Stimulated activated CD8-positive, alpha-beta memory T cell treated with anti-CD3 and anti-CD28 coated beads, Interleukin-12 subunit alpha, Interleukin-12 subunit beta, amount 100 ng/mL, for 1 hour (primary cell): ENCODE measurements at places on chromosomes 11 and 22.
A peak's percentile ranks its signal among the peaks of the same experiment; 100 is the strongest.

- DNase-seq: no peak
Observed at GRCh38 chr11:102177974-102178631, 67.9 kb downstream of the YAP1 start.

DNA sequence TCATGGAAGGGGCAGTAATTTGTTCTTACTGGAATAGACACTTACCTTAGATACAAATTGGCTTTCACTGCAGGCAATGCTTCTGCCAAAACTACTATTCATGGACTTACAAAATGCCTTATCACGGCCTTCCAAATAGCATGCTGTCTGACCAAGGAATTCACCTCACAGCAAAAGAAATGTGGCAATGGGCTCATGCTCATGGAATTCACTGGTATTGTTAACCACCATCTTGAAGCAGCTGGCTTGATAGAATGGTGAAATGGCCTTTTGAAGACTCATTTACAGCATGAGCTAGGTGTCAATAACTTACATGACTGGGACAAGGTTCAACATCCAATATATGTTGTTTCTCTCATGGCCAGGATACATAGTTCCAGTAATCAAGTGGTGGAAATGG lies 21.9 kb downstream of the OR5B21 start:
- no peak for DNase-seq

DNA sequence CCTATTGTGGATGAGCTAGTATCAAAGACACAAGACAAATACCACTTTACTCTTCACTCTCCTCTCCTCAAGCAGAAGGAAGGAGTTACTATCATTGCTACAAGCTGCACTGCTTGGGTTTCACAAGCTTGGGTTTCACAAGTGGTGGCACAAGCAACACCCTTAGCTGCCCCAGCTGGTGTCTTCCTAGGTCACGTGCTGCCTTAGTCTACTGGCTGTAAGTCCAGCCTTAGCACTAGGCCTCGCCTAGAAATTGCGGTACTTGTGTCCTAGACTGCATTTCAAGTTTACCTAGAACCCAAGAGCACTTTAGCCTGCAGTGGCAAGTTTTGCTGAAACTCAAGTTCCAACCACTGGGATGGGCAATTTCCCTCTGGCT lies 86.6 kb downstream of the EHF start:
- no peak for DNase-seq

DNA sequence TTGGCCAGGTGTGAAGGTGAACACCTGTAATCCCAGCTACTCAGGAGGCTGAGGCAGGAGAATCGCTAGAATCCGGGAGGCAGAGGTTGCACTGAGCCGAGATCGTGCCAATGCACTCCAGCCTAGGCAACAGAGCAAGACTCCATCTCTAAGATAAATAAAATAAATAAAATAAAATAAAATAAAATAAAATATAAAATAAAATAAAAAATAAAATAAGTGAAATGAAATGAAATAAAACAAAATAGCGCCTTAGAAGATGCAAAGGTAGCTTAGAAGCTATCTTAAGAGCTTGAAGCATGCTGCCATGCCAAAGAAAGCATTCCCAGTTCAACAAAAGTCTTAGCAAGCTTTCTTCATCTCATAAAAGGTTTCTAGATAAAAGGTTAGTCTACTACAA lies 6.9 kb upstream of the APOBEC3C start:
- DNase-seq: no peak

GRCh38 chr22:38423512-38424503 lies 31.2 kb downstream of the KCNJ4 start:
- DNase-seq: no peak

GRCh38 chr11:93084727-93085505 lies 112.9 kb downstream of the SLC36A4 start:
- DNase-seq: no peak

- no peak for DNase-seq
Observed at GRCh38 chr11:78708388-78708787, 133.7 kb upstream of the NARS2 start.

- no peak for DNase-seq
Observed at GRCh38 chr11:86171627-86172026, 72.9 kb upstream of the EED start.

GRCh38 chr11:78417175-78417887 lies at the start of gene GAB2:
TSS of gene GAB2 (minus strand) at chr11:78417820. CDS start at chr11:78417720, 100 bp downstream.
- no peak for DNase-seq

- DNase-seq: no peak
Observed at GRCh38 chr11:105589346-105589745, 20.5 kb upstream of the GRIA4 start.

GRCh38 chr11:4611986-4612385 lies 4.0 kb upstream of the TRIM68 start:
- DNase-seq: no peak

GRCh38 chr22:39496131-39496838 lies 5.8 kb upstream of the MIEF1 start:
- peak; percentile 30 for DNase-seq

GRCh38 chr11:121656328-121657090 lies 203.7 kb upstream of the SORL1-AS1 start:
- no peak for DNase-seq

- no peak for DNase-seq
Observed at GRCh38 chr11:23948851-23949250, 548.0 kb upstream of the LUZP2 start.

GRCh38 chr11:79025622-79026021 lies 415.2 kb downstream of the TENM4 start:
- DNase-seq: no peak

- no peak for DNase-seq
Observed at GRCh38 chr22:42805016-42805997, 51.8 kb downstream of the ARFGAP3 start.

- DNase-seq: no peak
Observed at GRCh38 chr11:19656140-19656541, 56.5 kb upstream of the NAV2 start.

DNA sequence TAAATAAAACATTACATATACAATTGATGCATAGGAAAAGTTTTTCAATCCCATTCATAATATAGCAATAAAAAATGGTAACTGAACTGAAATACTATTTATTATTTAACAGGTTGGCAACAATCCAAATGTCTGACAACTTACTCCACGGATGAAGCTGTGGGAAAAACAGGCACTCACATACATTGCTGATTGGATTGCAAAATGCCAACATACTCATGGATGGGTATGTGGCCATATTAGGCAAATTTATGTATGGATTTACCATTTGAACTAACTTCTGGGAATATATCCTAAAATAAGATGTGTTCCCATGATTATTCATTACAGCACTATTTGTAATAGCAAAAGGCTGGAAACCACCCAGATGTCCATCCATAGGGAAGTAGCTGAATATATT lies 3.2 kb upstream of the BIRC2 start:
- DNase-seq: no peak
